ENCODE measurements at places on chromosomes 6 and 20.
A peak's percentile ranks its signal among the peaks of the same experiment; 100 is the strongest.

GRCh38 chr6:22544476-22544875 lies 24.9 kb upstream of the HDGFL1 start:
- no peak for DNase-seq

DNA sequence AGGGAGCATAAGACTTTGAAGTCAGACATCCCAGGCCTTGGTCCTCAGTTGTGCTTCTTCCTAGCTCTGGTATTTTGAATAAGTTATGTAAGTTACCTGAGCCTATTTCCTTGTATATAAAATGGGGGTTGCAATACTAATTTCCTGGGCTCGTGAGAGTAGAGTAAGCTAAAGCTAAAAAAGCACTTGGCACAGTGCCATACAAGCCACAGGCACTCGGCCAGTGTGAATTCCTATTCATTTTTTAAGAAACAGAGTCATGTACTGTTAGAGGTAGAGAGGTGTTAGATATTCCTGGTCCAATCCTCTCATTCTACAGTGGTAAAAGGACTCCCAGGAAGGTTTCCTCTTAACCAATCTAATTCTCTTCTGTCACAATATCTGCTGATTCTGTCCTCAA lies 79.6 kb upstream of the EPB41L1 start:
- no peak for DNase-seq

DNA sequence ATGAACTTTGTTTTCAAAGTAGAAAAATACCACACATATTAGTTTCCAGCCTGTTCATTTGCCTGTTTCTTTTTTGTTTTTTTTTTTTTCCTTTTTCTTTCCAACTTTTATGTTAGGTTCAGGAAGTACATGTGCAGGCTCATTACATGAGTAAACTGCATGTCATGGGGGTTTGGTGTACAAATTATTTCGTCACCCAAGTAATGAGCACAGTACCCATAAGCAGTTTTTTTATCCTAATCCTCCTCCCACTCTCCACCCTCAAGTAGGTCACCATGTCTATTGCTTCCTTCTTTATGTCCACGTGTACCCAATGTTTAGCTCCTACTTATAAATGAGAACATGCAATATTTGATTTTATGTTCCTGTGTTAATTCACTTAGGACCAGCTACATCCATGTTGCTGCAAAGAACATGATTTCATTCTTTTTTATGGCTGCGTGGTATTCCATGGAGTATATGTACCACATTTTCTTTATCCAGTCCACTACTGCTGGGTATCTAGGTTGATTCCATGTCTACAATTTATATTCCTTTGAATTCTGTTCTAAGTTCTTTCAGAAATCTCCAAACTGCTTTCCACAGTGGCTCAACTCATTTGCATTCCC lies 31.8 kb downstream of the SNX14 start:
- DNase-seq, result no peak

- no peak for DNase-seq
Observed at GRCh38 chr6:52877168-52877567, 32.3 kb downstream of the GSTA3 start.

DNA sequence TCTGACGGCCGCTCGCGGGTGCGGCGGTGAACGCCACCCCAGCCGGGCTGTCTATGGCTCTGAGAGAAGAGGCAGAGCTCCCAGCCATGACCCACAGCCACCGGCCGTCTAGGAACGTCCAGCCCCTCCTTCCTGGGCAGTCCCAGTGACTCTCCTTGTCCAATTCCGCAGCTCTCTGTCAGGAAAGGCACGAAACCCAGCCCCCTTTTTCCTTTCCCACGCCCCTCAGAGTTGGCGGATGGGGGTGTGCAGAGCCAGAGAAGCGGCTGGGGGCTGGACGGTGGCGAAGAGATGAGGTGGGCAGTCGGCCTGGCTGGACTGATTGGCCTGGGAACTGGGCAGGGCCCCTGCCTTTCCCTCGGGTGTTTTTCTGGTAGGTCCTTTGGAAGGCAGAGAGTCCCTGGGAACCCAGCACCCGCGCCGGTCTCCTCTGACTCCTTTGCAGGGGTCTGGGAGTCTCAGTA lies 1.5 kb downstream of the EBF4 start:
- no peak for DNase-seq

DNA sequence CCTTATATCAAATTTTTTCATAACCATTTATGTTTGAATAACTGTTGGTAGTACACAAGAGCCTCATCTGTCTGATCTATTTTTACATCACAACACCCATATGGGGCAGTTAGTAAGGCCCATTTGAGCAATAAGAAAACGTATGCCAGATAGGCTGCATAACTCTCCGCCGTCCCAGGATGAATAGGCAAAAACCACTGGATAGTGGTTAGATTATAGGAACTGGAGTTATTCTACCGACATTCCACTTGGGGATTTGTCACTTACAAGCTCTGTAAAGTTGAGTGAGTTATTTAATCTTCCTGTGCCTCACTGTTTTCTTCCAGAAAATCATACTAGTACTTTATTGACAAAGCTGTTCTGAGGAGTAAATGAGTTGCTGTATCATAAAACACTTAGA lies 881.9 kb downstream of the QKI start:
- DNase-seq, result no peak

GRCh38 chr6:119024111-119024510 lies 54.4 kb downstream of the FAM184A start:
- no peak for DNase-seq

DNA sequence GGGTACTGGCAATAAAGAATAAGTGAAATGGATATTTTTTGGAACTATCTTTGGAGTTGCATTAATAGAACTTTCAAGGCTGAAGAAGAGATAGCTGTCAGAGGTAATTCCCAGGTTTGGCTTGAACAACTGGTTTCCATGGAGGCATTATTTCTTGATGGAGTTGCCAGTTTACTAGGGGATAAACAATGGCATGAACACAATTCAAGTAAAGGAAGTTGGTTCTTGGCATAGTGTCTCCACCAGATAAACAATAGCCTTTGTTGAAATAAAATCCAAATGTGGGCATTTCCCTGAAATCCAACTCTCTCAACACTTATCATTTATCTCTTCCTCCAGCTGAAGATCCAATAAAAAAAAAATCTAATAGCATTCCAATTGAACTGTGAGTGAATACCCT lies 454.9 kb downstream of the C6orf118 start:
- DNase-seq, result no peak

GRCh38 chr6:40735521-40735920 lies 148.4 kb upstream of the LRFN2 start:
- no peak for DNase-seq

DNA sequence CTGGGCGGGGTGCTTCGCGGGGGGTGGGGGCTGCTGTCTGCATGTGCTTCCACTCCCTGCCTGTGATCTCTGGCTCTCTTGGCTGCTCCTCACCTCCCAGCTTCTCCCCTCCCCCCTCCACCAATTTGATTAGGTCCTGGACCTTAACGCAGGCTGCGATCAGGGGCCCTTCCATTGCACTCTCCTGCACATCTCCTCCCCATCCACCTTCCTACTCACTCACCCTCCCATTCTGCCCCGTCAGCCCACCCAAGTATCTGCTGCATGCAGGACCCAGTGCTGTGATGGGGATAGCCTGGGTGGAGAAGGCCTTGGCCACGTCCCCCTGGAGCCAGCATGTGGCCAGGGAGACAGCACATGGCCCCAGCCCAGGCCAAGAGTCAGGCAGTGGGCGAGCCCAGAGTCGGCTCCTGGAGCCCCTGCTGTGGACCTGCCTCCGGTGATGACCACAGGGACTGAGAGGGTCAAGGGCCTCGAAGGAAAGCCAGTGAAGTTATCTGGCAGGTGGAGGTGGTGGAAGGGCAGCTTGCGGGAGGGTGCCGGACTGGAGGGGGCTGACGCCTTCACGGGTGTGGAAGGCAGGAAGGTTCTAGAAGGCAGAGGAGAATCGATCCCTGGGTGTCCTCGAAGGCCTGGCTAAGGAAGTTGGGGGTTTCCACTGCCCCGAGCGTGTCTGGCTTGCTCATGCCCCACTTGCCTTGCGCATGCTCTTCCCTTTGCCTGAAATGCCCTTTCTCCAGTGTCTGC lies 40.7 kb downstream of the SRC start:
- DNase-seq, result no peak

DNA sequence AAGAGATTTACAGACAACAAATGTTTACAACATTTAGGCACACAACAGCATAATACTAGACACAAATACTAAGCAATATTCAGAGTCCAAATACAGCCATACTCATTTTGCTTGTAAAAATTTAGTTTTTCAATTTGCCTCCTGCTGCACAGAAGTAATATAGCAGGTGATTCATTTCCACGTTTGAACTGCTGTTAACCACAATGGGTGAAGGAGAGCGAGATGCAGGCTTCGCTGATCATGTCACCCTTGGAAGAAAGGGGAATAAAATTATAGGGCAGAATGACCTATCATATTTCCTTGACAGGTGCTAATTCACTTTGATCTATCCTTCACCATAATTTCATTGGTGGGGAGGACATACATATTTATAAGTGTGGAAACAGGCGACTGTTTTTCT lies 643.8 kb upstream of the AGPAT4 start:
- DNase-seq, result no peak

DNA sequence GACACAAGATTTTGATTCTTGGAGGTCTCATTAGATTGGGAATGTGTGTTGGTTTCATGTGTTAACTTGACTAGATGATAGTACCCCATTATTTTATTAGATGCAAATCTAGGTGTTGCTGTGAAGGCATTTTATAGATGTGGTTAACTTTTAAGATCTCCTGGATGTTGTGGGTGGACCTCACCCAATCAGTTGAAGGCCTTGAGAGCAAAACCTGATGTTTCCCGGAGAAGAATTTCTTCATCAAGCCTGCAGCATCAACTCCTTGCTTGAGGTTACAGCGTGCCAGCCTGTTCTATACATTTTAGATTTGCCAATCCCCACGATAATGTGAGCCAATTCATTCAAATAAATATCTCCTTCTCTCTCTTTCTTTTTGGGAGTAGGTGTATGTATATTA lies 66.8 kb upstream of the EXOC2 start:
- no peak for DNase-seq

DNA sequence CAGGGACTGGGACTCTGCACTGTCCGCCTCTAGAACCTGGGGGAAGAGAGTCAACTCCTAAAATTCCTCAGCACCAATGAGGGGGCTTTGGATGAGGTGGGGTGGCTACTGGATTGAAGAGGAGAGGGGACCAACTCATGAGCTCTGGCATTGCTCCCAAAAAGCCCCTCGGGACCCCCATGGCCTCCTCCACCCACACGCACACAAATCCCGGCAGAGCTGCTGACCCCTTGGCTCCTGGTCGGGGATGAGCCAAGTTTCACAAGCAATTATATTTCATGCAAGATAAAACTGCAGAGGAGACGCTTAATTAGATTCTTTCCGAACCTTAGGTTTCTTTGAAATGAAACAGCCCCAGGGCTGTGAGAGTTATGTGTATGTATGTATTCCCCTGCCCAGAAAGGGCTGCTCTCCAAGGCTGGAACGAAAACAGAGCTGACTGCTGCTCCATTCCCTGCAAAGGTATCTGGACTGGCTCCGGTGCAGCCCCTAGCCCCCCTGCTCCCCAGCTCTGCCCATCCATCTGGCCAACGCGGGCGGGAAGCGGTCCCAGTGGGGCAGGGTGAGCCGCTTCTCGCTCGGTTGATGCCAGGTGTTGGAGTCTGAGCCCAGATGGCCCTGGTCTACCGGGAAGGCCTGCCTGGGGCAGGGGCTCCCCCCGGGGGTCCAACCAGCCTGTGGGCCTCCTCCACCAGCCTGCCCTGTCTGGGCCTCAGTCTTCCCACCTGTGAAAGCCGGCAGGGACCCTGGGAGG lies 46.8 kb upstream of the STX16 start:
- no peak for DNase-seq

- DNase-seq, result no peak
Observed at GRCh38 chr6:52045481-52045880, 41.9 kb downstream of the PKHD1 start.

DNA sequence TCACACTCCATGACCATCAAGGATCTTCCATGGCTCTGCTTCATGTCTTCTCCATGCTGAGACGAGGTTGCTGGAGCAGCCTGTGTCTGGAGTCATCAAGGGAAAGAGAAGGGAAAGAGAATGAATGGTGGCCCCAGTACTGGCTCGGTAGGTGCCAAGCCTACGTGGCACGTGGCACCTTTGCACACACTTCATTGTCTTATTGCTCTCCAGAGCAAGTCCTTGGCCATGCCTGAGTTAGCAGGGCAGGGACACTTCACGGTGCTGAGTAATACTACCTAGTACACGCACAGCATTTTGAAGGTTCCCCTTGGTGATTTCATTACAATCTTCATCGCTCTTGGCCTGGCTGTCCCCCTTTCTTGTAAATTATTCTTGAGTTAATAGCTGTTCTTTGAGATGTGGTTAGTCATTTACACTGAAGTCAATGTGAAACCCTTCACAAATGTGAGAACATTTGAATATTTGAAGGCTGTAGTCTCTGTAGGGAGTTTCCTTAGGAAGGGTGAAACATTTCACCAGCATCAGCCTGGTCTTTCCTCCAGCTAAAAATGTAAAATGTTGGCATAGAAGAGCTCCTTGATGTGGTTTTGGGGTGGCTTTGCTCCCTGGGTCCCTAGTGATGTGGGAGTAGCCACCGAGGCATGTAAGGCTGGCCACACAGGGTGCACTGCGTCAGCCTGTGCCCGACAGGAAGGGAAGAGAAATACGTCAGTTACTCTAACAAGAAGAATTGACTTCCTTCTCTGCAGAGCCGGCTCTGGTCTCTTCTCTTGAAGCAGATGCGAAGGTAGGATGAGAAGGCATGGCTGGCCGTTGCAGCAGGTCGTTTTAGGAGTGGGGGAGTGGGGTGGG lies at the start of gene SYTL3:
Gene SYTL3, plus strand, starts transcription at position 766 of the 855 bp plus-strand sequence. CDS start 13,215 bp downstream, outside the sequence.
- DNase-seq, result peak; percentile 68

GRCh38 chr6:2355150-2355549 lies 109.7 kb upstream of the GMDS start:
- no peak for DNase-seq

DNA sequence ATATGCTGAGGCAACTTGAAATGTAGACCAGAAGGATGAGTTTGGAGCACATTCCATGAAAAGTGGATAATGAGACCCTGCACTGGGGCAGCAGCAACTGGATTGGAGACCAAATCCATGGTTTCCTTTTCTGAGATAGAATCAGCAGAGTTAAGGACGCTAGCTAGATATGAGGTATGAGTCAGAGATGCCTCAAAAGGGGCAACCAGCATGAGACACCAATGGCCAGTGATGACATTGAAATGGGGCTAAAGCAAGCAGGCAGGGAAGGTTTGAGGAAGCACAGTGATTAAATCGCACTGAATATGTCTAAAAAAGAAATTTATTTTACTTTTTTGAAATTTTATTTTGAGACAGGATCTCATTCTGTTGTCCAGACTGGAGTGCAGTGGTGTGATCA lies 802.4 kb downstream of the TFAP2A start:
- no peak for DNase-seq

GRCh38 chr6:21846541-21847451 lies 253.2 kb downstream of the SOX4 start:
- no peak for DNase-seq
